ENCODE measurements at places on chromosomes 5 and 9.

GRCh38 chr5:125465703-125466102, 719.3 kb upstream of the ZNF608 start:
- no peak for DNase-seq

- no peak for DNase-seq
Measured at GRCh38 chr5:57346328-57346727, 136.3 kb downstream of the ACTBL2 start.

DNA sequence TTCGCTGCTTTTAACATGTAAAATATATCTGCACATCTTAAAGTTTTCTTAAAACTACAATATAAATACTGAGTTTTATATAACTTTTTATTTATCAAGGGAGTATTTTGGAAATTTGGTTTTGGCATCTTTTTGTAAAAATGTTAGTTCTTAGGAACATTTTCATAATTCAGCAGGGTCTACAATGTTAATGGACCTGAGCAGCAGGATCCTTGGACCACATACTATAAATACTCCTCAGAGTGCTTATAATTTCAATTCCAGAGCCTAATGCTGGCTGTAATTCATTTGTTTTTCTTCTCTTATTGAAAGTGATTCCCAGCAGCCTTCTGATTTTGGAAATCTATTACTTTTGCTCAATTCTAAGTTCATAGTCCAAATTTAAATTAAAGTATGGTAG, 1216.2 kb downstream of the MAT2B start:
- DNase-seq: no peak

DNA sequence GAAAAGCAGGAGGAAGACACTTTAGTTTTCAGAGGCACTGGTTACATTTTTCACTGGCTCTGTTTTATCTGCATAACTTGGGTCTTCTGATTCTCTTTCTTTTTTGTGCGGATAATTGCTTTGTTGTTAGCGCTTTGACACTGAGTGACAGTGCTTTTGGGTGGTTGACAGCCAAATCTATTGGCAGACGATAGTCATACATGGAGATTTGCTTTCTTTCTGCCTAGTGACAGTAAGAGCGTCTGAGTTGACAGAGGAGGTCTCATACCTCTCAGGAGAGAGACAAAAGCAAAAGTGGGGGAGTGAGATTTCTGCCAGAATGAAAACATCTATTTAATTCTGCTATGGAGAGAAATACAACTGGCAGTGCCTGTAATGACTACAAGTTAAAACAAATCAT, 2278.0 kb upstream of the WWC1 start:
- no peak for DNase-seq

DNA sequence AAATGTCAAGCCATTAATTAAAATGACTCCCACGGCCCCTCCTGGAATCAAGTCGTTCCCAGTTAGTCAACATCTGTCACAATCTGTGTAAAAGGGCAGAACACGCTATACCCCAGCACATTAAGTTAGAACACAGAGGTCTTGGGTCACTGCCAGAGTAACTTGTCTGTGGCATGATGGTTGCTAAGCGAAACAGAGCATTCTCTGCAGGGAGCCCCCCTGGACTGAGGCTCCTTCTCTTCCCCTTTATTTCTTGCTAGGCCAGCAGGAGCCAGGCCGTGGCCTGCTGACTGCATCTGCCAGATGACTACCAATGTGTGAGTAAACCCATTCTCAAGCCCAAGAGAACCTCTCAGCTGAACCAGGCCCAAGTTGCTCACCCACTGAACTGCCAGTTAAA, 51.9 kb upstream of the ZBED3 start:
- no peak for DNase-seq

DNA sequence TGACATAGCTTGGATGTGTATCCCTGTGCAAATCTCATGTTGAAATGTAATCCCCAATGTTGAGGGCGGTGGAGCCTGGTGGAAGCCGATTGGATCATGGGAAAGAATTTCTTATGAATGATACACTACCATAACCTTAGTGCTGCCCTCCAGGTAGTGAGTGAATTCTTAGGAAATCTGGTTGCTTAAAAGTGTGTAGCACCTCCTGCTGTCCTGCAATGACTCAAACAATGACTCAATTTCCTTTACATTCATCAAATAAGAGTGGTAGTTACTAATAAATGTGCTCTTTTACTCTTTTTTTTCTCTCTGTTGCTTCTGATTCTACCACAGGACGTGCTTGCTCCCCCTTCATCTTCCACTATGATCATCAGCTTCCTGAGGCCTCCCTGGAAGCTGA, 1696.0 kb upstream of the CDH9 start:
- DNase-seq: no peak

- no peak for DNase-seq
Measured at GRCh38 chr9:95264954-95265615, 52.4 kb downstream of the FANCC start.

GRCh38 chr5:82806513-82806912, 270.7 kb downstream of the TMEM167A start:
- DNase-seq: no peak

DNA sequence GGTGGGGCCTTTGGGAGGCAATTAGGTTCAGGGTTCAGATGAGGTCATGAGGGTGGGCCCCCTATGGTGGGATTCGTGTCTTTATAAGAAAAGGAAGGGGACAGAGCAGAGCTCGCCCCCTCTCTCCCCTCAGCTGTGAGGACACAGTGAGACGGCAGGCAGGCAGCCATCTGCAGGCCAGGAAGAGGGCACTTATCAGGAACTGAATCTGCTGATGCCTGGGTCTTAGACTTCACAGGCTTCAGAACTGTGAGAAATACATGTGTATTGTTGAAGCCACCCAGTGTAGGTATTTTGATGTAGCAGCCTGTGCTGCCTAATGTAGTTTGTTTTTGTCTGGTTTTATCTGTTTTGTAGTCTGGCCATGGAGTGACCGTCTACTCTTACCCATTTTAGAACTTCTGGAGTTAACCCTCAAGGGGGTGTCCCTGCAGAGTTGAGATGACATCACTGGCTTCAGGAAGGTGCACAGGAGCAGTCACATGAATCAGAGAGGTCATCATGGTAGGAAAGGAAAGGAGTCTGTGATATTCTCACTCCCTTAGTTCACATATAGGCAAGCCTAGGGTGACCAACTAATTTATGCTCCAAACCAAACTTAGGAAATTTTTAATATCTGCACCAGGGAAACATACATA, 71.0 kb downstream of the LRRC70 start:
- DNase-seq: no peak

- DNase-seq: peak; percentile 43
Measured at GRCh38 chr5:139389701-139390638, at the start of gene MZB1. MZB1 (minus strand) TSS chr5:139389913; CDS start chr5:139389856, 57 bp downstream.

- no peak for DNase-seq
Measured at GRCh38 chr9:132647806-132648205, 22.0 kb downstream of the DDX31 start.

DNA sequence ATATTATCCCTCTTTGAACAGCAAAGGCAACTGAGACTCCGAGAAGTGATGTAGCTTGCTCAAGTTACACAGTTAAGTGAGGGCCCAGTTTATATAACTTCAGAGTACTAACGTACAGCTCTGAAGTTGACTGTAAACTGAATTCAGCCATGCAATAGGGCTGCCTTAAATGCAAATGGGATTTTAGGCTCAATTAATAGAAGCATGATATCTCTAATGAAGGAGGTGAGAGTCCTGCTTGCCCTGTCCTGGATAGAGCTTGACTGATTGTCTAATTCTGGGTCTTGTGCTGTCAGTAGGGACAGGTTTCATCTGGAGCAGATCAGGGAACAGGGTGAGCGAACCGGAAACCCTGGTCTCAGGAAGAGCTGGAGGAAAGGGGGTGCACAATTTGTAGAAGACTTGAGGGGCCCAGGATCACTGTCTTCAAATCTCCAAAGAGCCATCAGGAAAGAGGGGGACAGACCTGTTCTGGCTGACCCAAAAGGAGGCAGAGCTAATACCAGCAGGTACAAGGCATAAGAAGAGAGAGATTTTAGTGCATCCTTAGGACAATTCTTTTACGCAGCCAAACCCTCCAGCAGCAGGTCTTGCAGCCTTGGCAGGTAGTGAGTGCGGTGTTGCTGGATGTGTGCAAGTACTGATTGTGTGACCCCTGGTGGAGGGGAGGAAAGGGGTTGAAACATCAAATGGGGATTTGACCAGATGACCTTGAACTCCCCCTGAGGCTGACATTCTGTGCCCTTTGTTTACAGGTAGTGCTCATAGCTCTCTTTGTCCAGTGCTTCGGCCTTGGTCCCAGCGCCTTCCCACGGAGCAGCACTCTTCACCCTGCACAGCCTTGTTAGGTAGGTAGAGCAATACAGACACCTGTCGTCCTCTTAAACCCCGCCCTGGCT, 13.0 kb downstream of the GSN start:
- DNase-seq: no peak

DNA sequence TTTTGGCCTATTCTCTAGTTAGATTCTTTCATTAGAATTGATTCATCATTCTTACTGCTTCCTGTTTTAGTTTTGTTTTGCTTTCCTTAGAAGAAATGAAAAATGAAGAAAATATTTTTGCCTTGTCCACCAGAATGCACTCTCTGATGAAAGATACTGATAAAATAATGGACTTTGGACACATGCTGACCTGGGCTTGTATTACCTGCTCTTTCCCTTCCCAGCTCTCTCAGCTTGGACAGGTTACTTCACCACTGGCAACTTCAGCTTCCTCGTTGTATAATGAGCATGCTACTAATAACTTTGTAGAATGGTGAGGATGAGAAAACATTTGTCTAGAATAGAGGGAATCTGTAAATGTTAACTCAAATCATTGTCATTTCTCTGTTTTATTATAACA, 1468.1 kb upstream of the WWC1 start:
- no peak for DNase-seq

DNA sequence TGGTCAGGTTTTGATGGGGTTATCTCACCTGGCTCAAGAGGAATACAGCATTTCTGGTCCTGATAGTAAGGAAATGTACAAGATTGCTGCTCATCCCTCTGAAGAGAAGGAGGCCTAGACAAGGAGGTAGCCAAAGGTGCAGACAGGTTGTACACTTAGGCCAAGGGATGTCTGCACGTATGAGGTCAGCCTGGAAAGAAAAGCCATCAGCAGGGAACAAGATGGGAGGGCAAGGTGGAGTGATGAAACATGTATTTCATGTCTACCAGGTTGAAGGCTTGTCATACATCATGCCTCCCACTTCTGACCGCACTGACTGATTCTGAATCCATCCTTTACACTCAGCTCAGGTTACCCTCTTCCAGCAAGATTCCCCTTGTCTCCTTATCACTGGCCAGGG, 296.8 kb upstream of the VLDLR start:
- no peak for DNase-seq

GRCh38 chr5:176481711-176482110, 33.5 kb downstream of the FAF2 start:
- DNase-seq: no peak

- DNase-seq: no peak
Measured at GRCh38 chr9:137306066-137306849, 4.2 kb upstream of the NRARP start.

GRCh38 chr5:150068071-150068470, 18.3 kb downstream of the CSF1R start:
- DNase-seq: no peak

DNA sequence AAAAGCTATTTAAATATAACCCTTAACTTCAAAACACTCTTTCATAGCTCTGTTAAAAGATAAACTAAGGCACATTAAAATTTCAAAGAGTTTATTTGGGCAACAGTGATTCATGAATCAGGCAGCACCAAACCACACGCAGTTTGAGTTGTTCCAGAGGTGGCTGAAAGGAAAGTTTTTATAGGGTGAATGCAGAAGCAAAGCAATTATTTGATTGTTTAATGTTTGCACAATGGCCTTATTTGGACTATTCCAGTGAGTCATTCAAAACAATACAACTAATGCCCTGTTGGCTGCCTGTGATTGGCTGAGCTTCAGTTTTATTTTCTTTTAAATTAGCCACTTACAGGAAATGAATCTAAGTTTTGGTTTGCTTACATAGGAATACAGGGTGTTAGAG, 125.3 kb downstream of the CEP120 start:
- no peak for DNase-seq

DNA sequence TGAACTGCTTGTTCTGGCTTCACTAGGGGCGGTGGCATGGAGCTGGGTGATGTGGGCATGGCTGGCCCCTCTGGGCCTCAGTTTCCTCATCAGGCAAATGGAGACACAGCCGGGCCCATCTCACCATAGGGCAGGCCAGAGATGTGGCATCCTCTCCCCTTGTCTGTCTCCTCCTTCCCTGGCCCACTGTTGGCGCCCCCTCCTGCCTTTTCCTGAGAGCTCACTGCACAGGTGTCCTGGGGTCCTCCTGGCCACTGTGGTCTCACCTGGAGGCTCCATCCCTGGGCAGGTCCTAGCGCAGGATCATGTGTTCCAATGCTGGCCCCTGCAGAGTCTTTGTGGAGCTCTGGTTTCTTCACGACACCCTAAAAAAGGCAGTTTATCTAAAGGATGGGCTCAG, 53.5 kb downstream of the NEK6 start:
- no peak for DNase-seq

DNA sequence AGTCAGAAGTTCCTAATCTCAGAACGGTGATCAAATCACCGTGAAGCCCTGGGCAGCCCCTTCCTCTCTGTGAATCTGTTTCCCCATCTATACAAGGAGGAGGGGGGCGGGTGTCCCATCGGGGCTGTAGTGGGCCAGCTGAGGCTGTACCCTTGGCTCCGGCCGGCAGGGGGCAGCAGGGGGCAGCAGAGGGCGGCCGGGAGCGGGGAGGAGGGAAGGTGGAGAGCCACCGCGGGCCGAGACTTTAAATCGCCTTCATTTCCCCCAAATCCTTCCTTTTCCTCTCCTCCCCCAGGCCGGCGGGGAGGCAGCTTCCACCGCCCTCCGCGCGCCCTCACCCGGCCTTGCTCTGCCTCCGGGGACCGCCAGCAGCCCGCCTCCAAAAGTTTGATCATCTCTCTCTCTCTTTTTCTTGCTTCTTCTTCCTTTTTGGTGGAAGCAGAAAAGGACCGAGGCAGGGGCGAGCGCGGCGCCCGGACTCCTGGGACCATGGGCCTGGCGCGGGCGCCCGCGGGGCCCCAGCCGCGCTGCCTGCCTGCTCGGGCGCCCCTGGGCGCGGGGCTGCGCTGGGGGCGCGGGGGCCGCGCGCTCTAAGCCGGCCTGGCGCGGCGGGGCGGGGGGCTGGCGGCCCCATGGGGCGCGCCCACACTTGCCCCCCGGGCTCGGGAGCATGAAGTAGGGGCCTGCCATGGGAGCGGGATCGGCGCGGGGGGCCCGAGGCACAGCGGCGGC, at the start of gene COL27A1:
COL27A1 (plus strand) TSS at position 275 of the 732 bp plus-strand sequence; CDS start at position 689, 414 bp downstream.
- peak; percentile 44 for DNase-seq

GRCh38 chr5:376799-377325, 55.3 kb downstream of the AHRR start:
- no peak for DNase-seq

DNA sequence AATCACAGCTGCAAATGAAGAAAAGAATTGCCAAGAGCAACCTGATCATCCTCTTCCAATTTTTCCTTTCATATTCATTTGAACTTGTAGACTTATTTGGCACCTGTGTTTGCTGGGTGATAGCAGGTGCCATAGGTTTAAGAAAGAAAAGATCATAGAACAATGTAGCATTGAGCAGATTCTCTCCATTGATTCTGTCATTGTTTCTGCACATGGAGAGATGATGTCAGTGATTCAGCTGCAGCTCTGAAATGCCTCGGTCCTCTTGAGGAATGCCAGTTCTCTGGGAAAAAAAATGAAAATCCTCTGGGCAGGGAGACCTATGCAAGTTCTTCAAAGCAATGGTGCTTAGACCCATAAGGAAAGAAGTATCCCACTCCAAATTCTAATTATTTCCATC, 418.1 kb upstream of the KLF4 start:
- DNase-seq: no peak
